ENCODE measurements at places on chromosomes 16 and 17.

DNA sequence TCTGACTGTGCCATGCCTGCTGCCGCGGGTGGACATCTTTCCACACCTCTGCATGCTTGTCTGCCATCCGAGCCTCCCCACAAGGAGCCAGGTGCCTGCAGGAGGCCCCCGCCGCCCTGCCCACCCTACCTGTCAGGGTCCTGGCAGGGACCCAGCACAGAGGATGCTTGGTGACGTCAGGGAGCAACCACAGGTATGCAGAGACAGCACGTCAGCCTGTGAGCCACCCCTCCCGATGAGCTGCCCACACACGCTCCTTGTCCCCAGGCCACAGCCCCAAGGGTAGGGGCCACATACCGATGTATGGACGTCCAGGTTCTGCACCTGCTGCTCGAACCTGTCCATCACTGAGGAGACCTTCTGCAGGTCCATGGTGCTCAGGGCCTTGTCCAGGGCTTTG, 10.6 kb downstream of the CHMP1A start:
- DNase-seq = no peak

DNA sequence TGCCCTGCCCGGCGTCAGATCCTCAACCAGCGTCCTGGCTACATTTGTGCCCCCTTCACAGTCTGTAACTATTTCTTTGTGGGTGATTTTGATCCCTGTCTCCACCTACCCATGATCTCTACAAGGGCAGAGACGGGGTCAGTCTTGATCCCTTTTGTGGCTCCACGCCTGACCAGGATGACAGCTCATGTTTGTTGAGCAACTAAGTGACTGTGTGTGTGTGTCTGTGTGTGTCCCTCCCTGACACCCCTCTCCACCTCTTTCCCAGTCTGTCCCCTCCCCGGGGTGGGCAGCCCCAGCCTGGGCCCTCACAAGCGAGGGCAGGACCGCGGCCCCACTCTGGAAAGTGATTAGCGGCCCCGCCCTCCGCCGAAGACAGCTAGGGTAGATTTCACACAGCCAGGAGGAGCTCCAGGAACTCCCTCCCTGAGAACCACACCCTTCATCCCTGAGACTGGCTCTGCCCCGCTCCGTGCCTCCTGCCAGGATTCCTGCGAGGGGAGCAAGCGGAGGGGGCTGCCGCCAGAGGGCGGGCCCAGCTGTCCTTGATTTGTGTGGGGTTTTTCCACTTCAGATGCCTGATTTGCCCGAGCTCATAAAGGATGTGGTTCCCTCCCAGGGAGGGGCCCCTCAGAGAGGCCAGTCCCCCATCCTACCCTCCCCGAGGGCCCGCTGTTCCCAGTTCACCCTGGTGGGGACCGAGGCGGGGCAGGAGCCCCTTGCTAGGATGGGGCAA, 5.3 kb upstream of the HS3ST6 start:
- no peak for DNase-seq

DNA sequence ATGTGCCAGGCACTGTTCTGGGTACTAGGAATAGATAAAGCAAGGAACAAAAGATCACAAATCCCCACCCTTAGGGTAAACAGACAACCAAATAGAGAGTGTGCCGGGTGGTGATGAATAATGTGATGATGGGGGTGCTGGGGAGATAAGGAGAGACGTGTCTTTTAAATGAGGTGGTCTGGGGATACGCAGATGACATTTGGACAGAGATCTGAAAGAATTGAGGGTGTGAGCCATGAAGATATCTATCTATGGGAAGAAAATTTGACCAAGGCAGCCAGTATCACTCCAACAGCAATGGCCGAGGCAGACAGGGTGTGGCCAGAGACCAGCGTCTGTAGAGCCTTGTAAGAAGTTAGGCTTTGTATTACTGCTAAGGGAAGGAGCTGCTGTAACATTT, 165.3 kb downstream of the MRTFB start:
- no peak for DNase-seq

DNA sequence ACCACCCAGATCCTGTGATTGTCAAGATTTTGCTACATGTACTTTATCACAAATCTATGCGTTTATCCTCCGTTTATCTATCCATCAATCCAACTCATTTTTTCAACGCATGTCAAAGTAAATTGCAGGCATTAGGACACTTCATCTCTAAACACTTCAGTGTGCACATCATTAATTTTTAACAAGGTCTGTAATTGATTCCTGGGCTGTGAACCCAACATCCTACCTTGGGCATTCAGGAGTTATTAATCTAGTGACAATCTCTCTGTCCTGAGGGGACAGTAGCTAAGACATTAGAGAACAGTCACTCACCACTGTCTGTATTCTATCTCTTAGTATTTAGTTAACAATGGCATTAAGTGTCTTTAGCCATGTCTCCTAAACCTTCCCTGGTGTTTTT, 264.7 kb downstream of the SOX9 start:
- no peak for DNase-seq

- no peak for DNase-seq
Observed at GRCh38 chr17:37659925-37660324, 16.7 kb upstream of the DDX52 start.

GRCh38 chr17:50424996-50425681, 879 bp upstream of the ACSF2 start:
- no peak for DNase-seq

GRCh38 chr17:52678211-52678610, 519.7 kb upstream of the CA10 start:
- no peak for DNase-seq

DNA sequence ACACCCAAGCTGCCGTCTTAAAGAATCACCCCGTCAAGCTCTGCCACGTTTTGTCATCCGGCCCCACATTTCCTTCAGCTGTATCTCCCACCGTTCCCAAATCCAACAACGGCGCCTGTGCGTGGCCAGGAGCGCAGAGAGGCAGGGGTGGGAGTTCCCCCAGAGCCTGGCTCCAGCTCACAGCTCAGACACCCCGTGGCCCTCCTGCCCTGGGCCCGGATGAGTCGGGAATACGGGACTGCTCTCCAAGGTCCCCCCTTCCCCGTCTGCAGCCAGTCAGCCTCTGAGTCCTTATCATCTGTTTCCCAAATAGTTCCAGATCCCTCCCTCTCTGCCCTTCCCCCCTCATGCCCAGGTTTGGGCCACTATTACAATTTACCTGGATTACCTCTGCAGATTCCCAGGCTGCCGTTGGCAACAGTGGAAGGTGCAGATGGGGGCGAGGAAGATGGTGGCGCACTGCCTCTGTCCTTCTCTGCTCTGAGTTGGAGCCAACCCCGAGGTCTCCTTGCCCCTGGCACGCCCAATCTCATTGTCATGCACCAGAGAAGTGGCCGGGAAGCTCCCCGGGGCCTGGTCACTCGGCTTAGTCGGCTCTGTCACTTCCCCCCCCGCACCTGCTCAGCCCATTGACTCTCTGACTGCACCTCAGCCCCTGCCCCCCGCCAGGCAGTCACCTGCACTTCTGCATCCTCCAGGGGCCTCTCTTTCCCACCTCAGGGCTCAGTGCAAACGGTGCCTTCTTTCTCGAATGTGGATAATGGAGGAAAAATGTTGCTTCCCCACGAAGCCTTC, 18.3 kb upstream of the RPTOR start:
- DNase-seq = no peak

- no peak for DNase-seq
Observed at GRCh38 chr17:40547079-40547784, 18.0 kb downstream of the CCR7 start.

DNA sequence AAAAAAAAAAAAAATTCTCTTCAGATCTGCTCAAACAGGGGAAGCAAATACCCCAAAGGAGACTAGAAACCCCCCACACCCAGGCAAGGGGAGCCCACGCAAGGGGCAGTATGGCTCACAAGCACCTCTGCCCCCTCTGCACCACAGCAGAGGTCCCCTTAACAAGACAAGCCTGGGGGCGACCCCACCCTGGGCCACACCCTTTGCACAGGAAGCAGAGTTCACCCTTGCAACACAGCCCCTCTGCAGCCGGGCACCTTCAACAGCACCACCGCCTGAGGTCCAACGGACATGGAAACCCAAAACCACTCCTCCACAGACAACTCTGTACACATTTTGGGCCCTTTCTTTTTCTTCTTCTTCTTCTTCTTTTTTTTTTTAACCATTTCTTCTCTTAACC, 12.8 kb downstream of the AXIN1 start:
- DNase-seq = peak; percentile 83

GRCh38 chr17:6608321-6608720, 32.2 kb downstream of the KIAA0753 start:
- no peak for DNase-seq

GRCh38 chr16:67233596-67233995, 6.7 kb downstream of the TMEM208 start:
- DNase-seq = no peak

DNA sequence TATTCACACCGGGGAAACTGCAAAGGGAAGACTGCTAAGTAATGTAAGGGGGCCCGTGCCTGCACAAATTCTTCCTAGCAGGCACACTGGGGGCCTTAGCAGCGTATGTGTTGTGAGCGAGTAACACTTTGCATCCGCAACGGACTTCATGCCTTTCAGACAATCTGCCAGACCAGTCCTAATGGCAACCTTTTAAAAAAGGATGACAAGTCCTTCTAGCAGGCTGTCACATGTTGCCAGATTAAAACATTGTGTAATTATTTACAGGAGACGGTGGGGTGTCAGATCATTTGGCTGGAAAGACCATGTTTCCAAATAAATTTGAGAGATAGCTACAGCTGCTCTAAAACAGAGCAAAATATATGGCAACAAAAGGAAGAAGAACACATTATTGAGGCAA, 46.1 kb downstream of the CPPED1 start:
- no peak for DNase-seq

- DNase-seq = no peak
Observed at GRCh38 chr17:50217591-50217990, 16.2 kb upstream of the COL1A1 start.

DNA sequence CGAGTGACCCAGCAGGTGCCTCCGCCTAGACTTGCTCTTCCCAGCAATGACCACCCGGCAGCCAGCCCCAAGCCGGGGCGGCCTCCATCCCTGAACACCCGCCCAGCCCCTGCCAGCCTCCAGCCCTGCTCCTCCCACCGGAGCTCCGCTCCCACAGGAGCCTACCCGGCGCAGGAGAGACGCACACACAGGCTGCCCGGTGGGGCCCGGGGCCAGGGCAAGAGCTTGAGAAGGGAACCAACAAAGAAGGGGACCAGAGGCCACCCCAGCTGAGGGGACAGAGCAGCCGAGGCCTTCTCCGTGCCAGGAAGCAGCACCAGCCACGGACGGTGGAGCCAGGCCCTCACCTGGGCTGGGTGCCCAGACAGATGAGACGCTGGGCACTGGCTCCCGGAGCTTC, 13.8 kb downstream of the PKD1 start:
- no peak for DNase-seq

GRCh38 chr17:17928398-17929287, 43.6 kb downstream of the TOM1L2 start:
- DNase-seq = no peak

GRCh38 chr17:29911641-29912177, 18.3 kb downstream of the SSH2 start:
- DNase-seq = no peak

- DNase-seq = no peak
Observed at GRCh38 chr17:4256952-4257351, 6.8 kb downstream of the ANKFY1 start.

GRCh38 chr17:48995304-48995973, 1.7 kb upstream of the IGF2BP1 start:
- no peak for DNase-seq

GRCh38 chr16:57873218-57873617, 70.9 kb upstream of the KIFC3 start:
- DNase-seq = no peak

DNA sequence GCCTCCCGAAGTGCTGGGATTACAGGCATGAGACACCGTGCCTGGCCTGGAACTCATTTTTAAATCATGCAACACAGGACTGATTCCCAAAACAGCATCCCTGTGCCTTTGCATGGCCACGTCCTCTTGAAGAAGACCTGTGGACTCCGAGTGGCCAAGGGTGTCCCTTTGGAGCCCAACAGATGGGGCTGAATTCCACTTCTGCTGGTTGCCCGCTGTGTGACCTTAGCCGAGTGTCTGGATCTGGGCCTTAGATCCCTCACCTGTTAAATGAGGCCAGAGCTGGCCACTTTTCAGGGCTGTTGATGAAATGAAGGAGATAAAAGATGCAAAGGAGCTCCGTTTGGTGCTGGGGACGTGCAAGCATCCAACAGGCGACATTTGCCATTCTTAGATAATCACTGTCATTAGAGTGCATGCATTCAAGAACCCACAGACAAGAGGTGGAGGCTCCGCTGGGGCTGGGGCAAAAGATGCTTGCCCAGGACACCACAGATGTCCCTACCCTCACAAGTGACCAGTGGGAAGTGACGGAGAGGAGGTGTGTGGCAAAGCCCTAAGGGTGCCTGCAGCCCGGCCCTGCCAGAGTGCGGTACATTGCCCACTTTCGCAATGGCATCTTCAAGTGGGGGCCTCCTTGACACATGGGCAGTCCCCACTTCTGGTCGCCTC, 354.1 kb upstream of the TNRC6C start:
- DNase-seq = no peak

GRCh38 chr16:54923055-54923473, 7.6 kb upstream of the IRX5 start:
- DNase-seq = peak; percentile 69

DNA sequence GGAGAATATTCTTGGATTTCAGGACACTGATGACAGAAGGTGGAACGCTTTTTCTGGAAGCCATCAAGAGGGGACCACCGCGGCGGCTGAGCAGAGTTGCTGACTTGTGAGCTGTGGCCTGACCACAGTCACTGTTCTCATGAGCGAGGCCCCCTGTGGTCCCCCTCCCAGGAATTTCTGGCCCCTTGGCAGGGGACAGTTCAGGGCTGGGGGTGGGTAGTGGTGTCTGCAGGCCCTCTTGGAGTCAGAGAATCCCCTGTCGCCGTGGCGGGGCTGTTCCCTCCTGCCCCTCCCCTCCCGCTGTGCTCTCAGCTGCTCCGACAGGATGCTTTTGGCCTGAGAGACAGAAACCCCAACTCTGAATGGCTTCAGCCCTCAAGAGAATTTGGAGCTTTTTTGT, 292.0 kb downstream of the SEC14L1 start:
- DNase-seq = no peak

GRCh38 chr17:42507671-42508070, 28.4 kb upstream of the NAGLU start:
- DNase-seq = no peak

DNA sequence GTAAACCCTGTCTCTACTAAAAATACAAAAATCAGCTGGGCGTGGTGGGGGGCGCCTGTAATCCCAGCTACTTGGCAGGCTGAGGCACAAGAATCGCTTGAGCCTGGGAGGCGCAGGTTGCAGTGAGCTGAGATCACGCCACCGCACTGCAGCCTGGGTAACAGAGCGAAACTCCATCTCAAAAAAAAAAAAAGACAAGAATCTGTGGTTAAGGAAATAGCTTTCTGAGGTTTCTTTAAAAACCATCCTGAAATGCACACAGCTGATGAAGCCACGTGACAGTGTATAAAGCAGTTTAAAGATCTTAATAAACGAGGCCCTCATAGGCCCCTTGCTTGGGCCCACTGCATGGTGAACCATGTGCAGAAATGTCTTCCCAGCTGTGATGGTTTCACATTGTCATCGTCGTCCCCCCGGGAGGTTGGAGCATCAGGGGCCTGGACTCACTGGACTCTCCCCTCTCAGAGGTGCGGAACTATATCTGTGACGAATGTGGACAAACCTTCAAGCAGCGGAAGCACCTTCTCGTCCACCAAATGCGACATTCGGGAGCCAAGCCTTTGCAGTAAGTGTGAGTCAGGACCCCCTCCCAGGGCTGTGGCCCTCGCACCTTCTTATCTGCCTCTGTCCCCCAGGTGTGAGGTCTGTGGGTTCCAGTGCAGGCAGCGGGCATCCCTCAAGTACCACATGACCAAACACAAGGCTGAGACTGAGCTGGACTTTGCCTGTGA, 16.2 kb downstream of the ZNF276 start:
- no peak for DNase-seq

GRCh38 chr17:44385287-44386181, 3.9 kb downstream of the ITGA2B start:
- no peak for DNase-seq

Data from GF-D8 (cell line).